T-helper 17 cell (primary cell): ENCODE measurements at places on chromosomes 3 and 15. TPM values are rescaled to one million over a fixed set of nuclear protein-coding genes. Genes with fewer than 3 reads are reported as not detected.

Gene LTK
- 58.2 TPM for total RNA-seq

Gene SCAANT1
- 1.7 TPM for total RNA-seq

Gene ANP32A
- total RNA-seq: 78.7 TPM

GRCh38 chr15:64001148-64001547 is 45.1 kb downstream of the DAPK2 start:
- H3K27ac ChIP-seq: no peak overlapping the region
- no peak overlapping the region for H3K4me3 ChIP-seq
- peaks cover 4% of the 10 kb centered on the region for H3K27me3 ChIP-seq
- no peak for DNase-seq
- H3K36me3 ChIP-seq: no peaks in the 10 kb centered on the region
- H3K4me1 ChIP-seq: peaks cover 24% of the 10 kb centered on the region

DNA sequence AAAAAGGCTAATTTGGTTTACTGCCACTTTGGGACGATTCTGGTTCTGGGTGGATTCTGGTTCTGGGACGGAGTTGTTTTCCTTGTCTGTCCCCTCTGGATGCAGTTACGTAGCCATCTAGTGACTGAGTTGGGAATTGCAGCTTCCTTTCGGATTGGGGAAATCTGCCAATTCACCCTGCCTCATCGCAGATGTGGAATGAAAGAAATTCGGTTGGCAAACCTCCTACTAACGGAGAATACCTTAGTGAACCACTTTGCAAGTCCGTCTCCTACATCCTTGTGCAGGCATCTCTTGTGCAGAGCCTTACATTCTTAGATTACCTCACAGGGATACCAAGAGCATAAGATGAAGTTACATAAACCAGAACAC is 31.5 kb upstream of the AP4E1 start:
- H3K27me3 ChIP-seq: peaks cover 19% of the 10 kb centered on the region
- H3K4me1 ChIP-seq: peaks cover 22% of the 10 kb centered on the region
- no peaks in the 10 kb centered on the region for H3K36me3 ChIP-seq
- peak; percentile 24 for DNase-seq

- DNase-seq: no peak
- H3K27me3 ChIP-seq: peaks cover 10% of the 10 kb centered on the region
- no peaks in the 10 kb centered on the region for H3K4me1 ChIP-seq
Observed at GRCh38 chr15:70319466-70319865, 221.7 kb upstream of the TLE3 start.

- DNase-seq: no peak
- H3K36me3 ChIP-seq: no peaks in the 10 kb centered on the region
- peaks cover 33% of the 10 kb centered on the region for H3K4me1 ChIP-seq
- peak overlapping the region; percentile 83 for H3K27ac ChIP-seq
- peaks cover 4% of the 10 kb centered on the region for H3K27me3 ChIP-seq
- peak overlapping the region; percentile 67 for H3K4me3 ChIP-seq
Observed at GRCh38 chr3:108302570-108302969, 6.2 kb downstream of the HHLA2 start.

DNA sequence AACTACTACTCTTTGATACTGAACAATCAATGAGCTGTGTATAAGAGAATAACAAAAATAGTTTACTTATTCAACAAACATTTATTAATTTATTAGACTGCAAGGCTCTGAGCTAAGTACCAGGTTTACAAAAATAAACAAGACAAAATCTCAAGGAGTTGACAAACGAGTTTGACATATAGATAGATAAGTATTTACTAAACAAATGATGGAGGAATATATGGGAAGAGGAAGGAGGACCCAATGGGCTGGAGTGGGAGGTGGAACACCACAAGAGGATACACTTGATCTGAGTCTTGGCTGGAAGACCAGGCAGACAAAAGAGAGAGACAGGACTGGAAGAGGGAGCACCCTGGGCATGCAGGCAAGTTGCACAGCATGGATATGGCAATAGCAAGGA is 47.5 kb upstream of the FSIP1 start:
- no peak for DNase-seq
- no peak overlapping the region for H3K27ac ChIP-seq
- peaks cover 66% of the 10 kb centered on the region for H3K27me3 ChIP-seq

DNA sequence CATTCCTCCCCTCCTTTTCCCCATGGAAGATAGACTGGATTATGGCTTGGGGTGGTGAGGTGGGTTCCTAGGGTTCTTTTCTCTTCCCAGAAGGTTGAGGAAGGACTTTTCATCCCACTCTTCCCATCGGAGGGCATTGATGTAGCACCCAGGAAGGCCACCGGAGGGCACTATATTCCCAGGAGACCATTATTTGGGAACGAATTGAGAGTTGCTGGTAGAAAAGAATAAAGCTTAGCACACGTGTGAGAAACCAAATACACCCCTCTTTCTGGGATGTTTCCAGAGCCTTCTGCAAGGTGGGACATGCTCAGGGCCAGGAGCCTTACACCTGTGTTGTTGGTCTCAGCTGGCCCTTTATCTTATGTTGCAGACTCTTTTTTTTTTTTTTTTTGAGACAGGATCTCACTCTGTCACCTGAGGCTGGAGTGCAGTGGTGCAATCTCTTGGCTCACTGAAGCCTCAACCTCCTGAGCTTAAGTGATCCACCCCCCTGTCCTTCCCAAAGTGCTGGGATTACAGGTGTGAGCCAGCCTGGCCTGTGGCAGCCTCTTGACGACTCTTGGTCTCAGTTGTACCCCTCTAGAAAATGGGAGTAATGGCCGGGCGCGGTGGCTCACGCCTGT is 6.3 kb upstream of the CDC25A start:
- H3K36me3 ChIP-seq: no peaks in the 10 kb centered on the region
- no peak for DNase-seq
- H3K4me3 ChIP-seq: no peak overlapping the region
- no peak overlapping the region for H3K27ac ChIP-seq

DNA sequence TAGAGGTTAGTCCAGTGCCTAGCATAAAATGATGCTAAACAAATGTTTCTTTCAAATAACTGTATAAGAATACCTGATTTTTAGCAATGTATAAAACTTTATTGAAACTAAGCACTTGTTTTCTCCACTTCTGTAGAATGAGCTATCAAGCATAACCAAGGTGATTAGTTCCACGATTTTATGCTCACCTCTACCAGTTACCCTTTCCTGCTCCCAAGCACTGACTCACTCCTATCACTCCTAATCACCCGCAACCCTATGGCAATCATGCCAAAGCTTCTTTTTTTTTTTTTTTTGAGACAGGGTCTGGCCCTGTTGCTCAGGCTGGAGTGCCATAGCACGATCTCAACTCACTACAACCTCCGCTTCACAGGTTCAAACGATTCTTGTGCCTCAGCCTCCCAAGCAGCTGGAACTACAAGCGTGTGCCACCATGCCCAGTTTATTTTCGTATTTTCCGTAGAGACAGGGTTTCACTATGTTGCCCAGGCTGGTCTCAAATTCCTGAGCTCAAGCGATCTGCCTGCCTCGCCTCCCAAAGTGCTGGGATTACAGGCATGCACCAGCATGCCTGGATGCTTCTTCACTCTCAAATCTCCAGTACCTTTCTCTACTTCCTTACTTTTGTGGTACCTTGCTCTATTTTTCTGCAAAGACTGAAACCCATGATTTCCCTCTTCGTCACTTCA is 3.9 kb downstream of the HSPBAP1 start:
- peaks cover 29% of the 10 kb centered on the region for H3K4me1 ChIP-seq
- no peaks in the 10 kb centered on the region for H3K27me3 ChIP-seq
- DNase-seq: no peak
- peak overlapping the region; percentile 52 for H3K4me3 ChIP-seq
- no peaks in the 10 kb centered on the region for H3K36me3 ChIP-seq

GRCh38 chr15:61003437-61004218 is 225.5 kb downstream of the RORA start:
- no peaks in the 10 kb centered on the region for H3K4me1 ChIP-seq
- H3K27me3 ChIP-seq: peaks cover 64% of the 10 kb centered on the region
- H3K27ac ChIP-seq: no peak overlapping the region

GRCh38 chr15:62809115-62809967 is 233.2 kb upstream of the TPM1 start:
- DNase-seq: no peak
- H3K36me3 ChIP-seq: peaks cover 2% of the 10 kb centered on the region
- no peak overlapping the region for H3K4me3 ChIP-seq
- no peak overlapping the region for H3K27ac ChIP-seq
- H3K27me3 ChIP-seq: peaks cover 23% of the 10 kb centered on the region

DNA sequence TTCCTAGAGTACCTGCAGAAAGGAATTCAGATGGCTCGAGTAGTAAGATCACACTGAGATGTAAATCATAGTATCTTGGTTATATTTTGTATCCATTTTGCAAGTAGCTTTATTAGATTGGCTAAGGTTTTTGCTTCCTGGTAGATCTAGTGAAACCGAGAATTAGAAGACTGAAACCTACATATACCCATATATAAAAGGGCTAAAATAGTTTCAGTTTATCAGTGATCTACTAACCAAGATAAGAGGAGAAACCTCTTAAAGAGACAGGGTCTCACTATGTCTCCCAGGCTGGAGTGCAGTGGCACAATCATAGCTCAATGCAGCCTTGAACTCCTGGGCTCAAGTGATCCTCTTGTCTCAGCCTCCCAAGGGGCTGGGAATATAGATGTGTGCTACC is 135.3 kb downstream of the PCCB start:
- peaks cover 5% of the 10 kb centered on the region for H3K36me3 ChIP-seq
- peaks cover 2% of the 10 kb centered on the region for H3K4me1 ChIP-seq
- H3K4me3 ChIP-seq: no peak overlapping the region
- DNase-seq: no peak

DNA sequence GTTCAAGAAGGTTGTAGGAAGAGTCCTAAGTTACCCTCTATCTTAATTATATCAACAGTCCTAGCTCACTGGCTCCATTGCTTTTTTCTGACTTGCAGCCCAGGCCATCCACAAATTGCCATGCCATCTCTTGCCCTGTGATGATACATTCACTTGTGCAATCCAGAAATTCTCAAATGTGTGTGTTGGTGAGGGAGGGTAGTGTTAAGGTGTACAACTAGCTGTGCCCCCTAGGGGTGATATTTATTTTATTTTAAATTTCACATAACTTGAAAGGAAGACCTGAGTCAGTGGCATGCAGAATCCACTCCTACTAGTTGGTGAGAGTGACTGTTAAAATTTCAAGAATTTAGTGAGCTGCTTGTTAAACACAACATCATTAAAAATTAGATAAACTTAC is 156.1 kb upstream of the ANKRD28 start:
- no peak overlapping the region for H3K4me3 ChIP-seq
- no peaks in the 10 kb centered on the region for H3K4me1 ChIP-seq

DNA sequence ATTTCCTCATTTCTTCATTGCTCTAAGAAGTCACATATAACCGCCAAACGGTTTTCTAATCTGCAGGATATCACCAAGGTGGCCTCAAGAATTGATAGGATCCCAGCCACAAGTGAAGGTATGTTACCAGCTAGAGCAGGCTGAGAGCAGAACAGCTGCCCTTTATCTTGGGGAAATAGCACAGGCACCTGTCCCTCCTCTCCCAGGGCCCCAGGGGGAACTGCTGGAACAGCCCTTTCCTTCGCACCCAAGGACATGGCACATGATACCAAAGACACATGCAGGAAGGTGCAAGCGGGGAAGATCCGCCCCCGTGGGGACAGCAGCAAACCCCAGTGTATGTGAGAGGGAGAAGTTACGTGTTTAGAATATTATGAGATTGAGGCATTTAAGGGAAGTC is 35.3 kb downstream of the HOMER2 start:
- H3K27me3 ChIP-seq: peaks cover 33% of the 10 kb centered on the region
- H3K36me3 ChIP-seq: peaks cover 3% of the 10 kb centered on the region
- no peak overlapping the region for H3K4me3 ChIP-seq
- peaks cover 5% of the 10 kb centered on the region for H3K4me1 ChIP-seq
- DNase-seq: no peak
- no peak overlapping the region for H3K27ac ChIP-seq

DNA sequence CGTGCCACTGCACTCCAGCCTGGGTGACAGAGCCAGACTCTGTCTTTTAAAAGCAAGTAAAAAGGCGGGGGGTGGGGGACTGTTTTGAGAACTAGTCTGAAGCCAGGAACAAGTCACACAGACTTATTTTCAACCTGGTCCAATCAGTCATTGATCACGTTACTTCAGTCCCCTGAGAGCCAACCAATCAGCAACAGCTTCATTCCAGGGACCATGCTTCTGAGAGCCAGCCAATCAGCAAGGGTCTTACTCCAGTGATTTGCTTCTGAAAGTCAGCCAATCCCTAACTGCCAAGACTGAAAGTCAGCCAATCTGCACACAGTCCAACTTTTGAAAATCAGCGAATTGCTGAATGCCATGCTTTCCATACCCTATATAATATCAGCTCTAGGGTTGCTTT is 48.6 kb upstream of the C15orf39 start:
- no peak for DNase-seq
- peaks cover 7% of the 10 kb centered on the region for H3K4me1 ChIP-seq
- peaks cover 5% of the 10 kb centered on the region for H3K27me3 ChIP-seq
- H3K27ac ChIP-seq: no peak overlapping the region
- no peaks in the 10 kb centered on the region for H3K36me3 ChIP-seq

- peaks cover 2% of the 10 kb centered on the region for H3K4me1 ChIP-seq
- peaks cover 8% of the 10 kb centered on the region for H3K27me3 ChIP-seq
- DNase-seq: no peak
- no peak overlapping the region for H3K4me3 ChIP-seq
- H3K27ac ChIP-seq: no peak overlapping the region
Observed at GRCh38 chr3:24300949-24301348, 193.7 kb downstream of the THRB start.

- peaks cover 4% of the 10 kb centered on the region for H3K27me3 ChIP-seq
- H3K27ac ChIP-seq: peak overlapping the region; percentile 16
- DNase-seq: no peak
- H3K36me3 ChIP-seq: no peaks in the 10 kb centered on the region
Observed at GRCh38 chr3:102179326-102180177, 255.3 kb upstream of the ZPLD1 start.

GRCh38 chr15:100781061-100781960 is 98.3 kb upstream of the ALDH1A3 start:
- H3K4me1 ChIP-seq: peaks cover 3% of the 10 kb centered on the region
- H3K4me3 ChIP-seq: no peak overlapping the region
- peaks cover 36% of the 10 kb centered on the region for H3K27me3 ChIP-seq

DNA sequence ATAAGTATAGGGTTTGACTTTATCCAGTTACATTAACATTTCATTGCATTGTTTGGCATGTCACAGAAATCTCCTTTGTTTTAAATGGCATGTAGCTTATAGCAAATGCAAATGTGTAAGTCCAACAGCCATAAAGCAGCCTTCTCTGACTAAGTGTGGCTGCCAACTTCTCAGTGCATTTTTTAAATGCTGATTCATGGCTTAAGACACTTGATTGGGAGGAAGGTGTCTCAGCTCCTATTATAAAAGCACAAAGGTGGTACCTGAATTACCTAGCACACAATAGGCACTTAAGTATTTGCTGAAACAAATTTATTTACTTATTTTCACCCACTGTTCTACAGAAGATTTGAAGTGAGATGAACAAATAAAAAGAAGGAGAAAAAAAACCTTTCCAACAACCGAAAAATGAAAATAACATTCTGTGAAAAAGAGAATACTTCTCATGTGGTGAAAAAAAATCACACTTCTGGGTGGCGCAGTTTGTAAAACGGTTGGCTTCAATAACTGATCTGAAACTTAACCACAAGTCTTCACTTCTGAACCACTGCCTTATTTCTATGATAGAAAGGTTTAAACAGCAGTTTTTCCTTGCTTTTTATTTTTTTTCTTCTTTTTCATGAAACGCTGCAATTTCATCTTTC is 105.5 kb upstream of the ICE2 start:
- H3K4me1 ChIP-seq: peaks cover 76% of the 10 kb centered on the region
- H3K27me3 ChIP-seq: no peaks in the 10 kb centered on the region
- DNase-seq: no peak
- H3K36me3 ChIP-seq: peaks cover 11% of the 10 kb centered on the region
- peak overlapping the region; percentile 88 for H3K4me3 ChIP-seq
